Activated CD4-positive, alpha-beta T cell treated with anti-CD3 and anti-CD28 coated beads, Interleukin-2, amount 50 U/mL, for 24 hours (primary cell): ENCODE measurements at places on chromosomes 12 and 14.

DNA sequence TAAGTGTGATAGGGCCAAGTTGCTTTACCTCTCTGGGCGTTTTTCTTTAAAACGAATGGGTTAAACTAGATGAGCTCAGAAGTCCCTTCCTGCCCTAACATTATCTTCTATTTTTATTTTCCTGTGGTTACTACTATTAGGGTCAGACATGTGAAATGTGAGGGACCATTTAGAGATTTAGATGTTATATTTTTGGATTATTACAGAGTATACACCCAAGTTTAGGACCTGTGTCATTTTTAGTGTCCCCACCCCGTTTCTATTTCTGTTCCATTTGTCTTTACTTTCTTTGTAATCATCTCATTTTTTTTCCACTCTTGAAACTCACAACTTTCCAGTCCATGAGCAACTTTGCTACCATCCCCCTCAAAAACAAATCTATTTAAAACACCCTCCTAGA, 56.3 kb downstream of the SLC4A8 start:
- DNase-seq = no peak

DNA sequence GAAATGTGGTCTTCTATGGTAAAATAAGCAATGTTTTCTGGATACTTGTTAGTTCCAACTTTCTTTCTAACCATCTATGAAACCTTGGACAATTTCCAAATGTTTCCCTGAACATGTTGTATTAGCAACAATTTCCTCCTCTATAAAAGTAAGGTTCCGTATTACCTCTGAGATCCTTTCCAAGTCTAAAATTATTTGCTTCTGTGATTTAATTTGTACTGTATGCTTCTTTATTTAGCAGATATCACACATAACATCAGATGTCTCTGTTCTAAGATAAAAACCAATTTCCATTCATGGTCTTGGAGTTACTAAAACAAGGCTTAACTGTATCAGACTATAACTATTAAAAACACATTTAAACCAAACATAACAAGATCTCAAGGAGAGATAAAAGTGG, 177.2 kb downstream of the FOXA1 start:
- DNase-seq = no peak

DNA sequence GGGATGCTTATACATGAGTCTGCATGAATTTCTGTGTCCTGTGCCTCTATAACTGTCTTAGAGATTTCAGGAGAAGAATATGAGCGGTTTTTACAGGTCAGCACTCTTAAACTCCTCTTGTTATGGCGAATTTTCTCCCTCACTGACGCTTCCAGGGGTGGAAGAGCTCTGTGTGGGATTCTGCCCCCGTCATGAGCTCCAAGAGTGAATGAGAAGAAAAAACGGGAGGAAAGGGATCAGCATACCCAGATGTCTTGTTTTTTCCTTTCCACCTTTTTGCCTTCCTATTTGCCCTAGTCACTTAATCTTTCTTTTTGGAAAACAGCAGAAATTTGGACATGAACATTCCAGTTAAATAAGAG, 651 bp downstream of the PFKM start:
- DNase-seq = no peak

DNA sequence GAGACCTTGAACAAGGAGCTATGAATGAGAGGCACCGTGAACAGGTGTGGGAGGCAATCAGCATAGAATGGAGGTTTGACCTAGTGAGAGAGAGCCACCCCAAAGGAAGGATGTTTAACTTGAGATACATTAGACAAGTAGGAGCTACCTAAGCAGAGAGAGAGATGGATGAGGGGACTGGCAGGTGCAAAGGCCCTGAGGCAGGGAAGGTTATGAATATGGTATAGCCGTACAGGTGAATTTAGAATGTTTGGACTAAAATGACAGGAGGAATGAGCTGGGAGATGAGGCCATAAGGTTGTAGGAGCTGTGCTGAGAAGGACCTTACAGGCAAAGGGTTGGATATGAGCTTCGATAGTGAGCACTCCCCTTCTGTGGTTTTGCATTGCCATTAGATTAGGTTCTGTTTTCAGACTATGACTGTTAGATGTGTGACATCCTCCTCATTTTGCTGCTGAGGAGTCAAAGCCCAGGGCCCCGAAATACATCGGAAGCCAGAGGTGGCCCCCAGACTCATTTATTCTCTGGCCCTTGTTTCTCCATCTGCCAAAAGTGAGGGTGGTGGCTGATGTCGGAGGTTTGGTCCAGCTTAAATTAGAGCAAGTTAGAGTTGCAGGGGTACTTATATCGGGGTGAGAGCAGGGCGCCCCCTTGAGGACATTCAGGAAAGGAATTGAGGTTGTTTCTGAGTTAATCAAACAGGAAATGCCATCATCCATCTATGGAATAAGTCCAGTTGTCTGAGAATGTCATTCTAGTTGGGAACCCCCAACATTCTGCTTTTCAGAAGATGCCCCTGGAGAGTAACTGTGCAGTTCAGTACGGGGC, 29.4 kb downstream of the SLC24A4 start:
- DNase-seq = peak; percentile 5

DNA sequence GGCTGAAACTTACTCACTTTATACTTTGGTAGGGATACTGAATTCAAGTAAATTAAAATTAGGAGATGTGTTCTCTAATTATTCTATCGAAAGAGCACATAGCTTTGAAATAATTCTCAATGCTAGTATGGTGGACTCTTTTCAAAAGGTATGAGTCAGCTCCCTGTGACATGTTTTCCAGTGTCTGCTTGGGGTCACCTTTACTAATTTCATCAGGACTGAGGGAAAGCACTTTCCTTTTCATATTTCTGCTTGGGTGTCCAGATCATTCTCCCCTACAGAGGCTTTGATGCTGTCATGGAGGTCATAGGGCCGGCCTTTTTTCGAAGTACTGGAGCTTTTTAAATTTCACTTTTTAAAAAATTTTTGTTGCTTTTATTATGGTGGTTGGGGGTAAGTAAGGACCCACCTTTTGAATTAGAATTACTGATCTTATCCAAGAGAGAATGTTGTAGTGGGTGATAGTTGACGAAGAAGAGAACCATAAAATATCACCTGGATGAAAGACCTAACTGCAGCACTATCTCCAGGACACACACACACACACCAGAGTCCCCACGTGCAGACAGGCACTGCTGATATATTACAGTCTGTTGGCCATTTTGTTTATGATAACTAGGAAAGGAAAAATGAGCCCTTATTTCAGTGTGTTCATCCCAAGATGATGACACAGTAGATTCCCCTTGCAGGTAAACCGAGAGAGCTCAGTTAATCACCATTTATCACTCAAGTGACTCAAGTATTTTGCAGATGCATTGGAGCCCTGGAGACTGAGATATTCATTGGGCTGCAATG, 558.6 kb downstream of the DIO2 start:
- DNase-seq = no peak

DNA sequence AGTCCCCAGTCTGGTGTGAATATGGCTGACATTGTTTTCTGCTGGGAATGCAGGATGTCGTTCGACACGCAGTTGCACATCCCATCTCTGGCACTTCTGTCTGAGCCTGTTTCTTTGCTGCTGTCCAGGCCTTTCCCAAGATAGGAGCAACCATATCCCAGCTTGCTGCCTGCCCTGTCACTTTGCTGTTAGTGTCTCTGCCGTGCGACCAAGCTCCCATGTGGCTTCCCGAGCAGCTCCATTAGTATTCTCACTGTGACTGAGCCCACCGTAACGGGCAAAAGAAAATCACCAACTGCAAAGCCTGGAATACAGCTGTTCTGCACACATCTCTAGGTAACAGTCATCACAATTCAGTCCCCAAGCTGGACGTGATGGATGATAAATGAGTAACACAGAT, 66.0 kb upstream of the CPSF6 start:
- no peak for DNase-seq

- no peak for DNase-seq
Observed at GRCh38 chr12:40907115-40907527, 214.9 kb downstream of the CNTN1 start.
